WTC11 (cell line): ENCODE measurements at places on chromosomes 1 and 21. TPM values are rescaled to one million over a fixed set of nuclear protein-coding genes. Genes with fewer than 3 reads are reported as not detected.

Gene IRF2BP2
- 61.9 to 70.9 TPM (median 62.4 TPM) in 3 replicates for total RNA-seq

Gene MAP1LC3C
- total RNA-seq, result 1.5 to 3.0 TPM (median 2.1 TPM) in 3 replicates

Gene LYPLAL1
- total RNA-seq, result 20.7 to 27.5 TPM (median 26.7 TPM) in 3 replicates

Gene SLC22A15
- 3.5 to 4.5 TPM (median 4.3 TPM) in 3 replicates for total RNA-seq

Gene FMO3
- 0.14 TPM in 1 of 3 replicates, not detected in the others for total RNA-seq

Gene PTPRU
- 60.8 to 75.4 TPM (median 68.2 TPM) in 3 replicates for total RNA-seq

Gene SLC1A7
- total RNA-seq, result 0.07 to 0.14 TPM in 2 of 3 replicates, not detected in the other

Gene ITSN1
- 66.0 to 79.4 TPM (median 69.6 TPM) in 3 replicates for total RNA-seq

Gene HPCAL4
- 0.50 to 0.80 TPM (median 0.60 TPM) in 3 replicates for total RNA-seq

Gene TMEM81
- 5.7 to 7.5 TPM (median 5.7 TPM) in 3 replicates for total RNA-seq

Gene OR2G6
- not detected in 3 replicates for total RNA-seq

Gene C1orf167
- total RNA-seq, result 1.2 to 3.1 TPM (median 2.8 TPM) in 3 replicates

Gene CA14
- total RNA-seq, result 35.3 to 46.9 TPM (median 45.0 TPM) in 3 replicates

Gene KIF26B
- 0.41 to 1.2 TPM (median 0.55 TPM) in 3 replicates for total RNA-seq

Gene JAK1
- total RNA-seq, result 21.1 to 28.2 TPM (median 27.8 TPM) in 3 replicates

Gene ACTA1
- 0.78 to 1.5 TPM (median 0.96 TPM) in 3 replicates for total RNA-seq

Gene TEX38
- 0.17 to 0.21 TPM (median 0.18 TPM) in 3 replicates for total RNA-seq

Gene SAMD13
- 1.8 to 2.9 TPM (median 2.3 TPM) in 3 replicates for total RNA-seq

Gene KRTAP21-2
- total RNA-seq, result not detected in 3 replicates

Gene CD84
- total RNA-seq, result 0.02 to 0.30 TPM (median 0.17 TPM) in 3 replicates

Gene RIIAD1
- 0.92 TPM in 1 of 3 replicates, not detected in the others for total RNA-seq

Gene FLG2
- total RNA-seq, result not detected in 3 replicates

Gene TRIM46
- total RNA-seq, result 20.3 to 22.1 TPM (median 21.4 TPM) in 3 replicates

Gene C1orf56
- 2.9 to 5.4 TPM (median 3.6 TPM) in 3 replicates for total RNA-seq

Gene TNNT2
- total RNA-seq, result 6.1 to 10.1 TPM (median 7.9 TPM) in 3 replicates

Gene PADI2
- total RNA-seq, result 3.8 to 5.1 TPM (median 4.4 TPM) in 3 replicates

Gene LRRC3
- total RNA-seq, result 4.4 to 5.7 TPM (median 4.7 TPM) in 3 replicates

Gene ANP32E
- total RNA-seq, result 101 to 119 TPM (median 104 TPM) in 3 replicates

Gene MAN1C1
- total RNA-seq, result 10.4 to 16.8 TPM (median 12.2 TPM) in 3 replicates

Gene PRAMEF17
- not detected in 3 replicates for total RNA-seq

Gene KMO
- not detected in 3 replicates for total RNA-seq

Gene PRSS38
- total RNA-seq, result not detected in 3 replicates

Gene SYDE2
- 11.0 to 13.8 TPM (median 11.4 TPM) in 3 replicates for total RNA-seq

Gene CRABP2
- 135 to 195 TPM (median 186 TPM) in 3 replicates for total RNA-seq

Gene OLIG1
- 2.1 to 2.4 TPM (median 2.2 TPM) in 3 replicates for total RNA-seq

Gene TRAF3IP3
- 0.55 to 0.74 TPM (median 0.71 TPM) in 3 replicates for total RNA-seq

Gene CR1L
- total RNA-seq, result 12.5 to 16.5 TPM (median 13.7 TPM) in 3 replicates

Gene TMPRSS15
- total RNA-seq, result not detected in 3 replicates

Gene IFI44
- 0.15 TPM in 1 of 3 replicates, not detected in the others for total RNA-seq

Gene EDARADD
- total RNA-seq, result 4.5 to 5.0 TPM (median 4.6 TPM) in 3 replicates

Gene SLC9C2
- not detected in 3 replicates for total RNA-seq
